Ammon's horn (tissue), 1 donor: ENCODE measurements at places on chromosomes 12 and 14.
A peak's percentile ranks its signal among the peaks of the same experiment; 100 is the strongest.

GRCh38 chr12:98074286-98074685, 441.1 kb upstream of the TMPO start:
- no peak for DNase-seq

DNA sequence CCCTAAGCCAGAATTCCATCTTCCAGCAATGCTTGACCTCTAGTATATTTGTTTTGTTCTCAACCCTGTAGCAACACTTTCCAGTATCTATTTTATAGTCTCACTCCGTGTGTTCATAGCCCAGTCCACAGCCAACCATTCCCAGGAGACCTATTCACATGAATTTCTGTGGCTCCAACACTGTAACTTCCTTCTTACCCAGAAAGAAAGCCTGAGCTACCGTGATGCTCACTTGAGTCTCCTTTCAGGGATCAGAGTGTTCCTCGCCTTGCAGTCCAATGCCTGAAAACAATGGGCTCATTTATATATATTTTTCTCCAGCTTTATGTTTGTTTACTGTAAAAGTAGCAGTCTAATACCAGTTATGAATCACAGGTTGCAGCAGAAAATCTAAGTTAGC, 645.0 kb upstream of the NOVA1 start:
- no peak for DNase-seq

- DNase-seq: no peak
Observed at GRCh38 chr12:28460420-28461130, 270.3 kb downstream of the CCDC91 start.

GRCh38 chr12:31353750-31354708, 28.1 kb upstream of the SINHCAF start:
- peak; percentile 64 for DNase-seq

- DNase-seq: no peak
Observed at GRCh38 chr12:112536367-112536730, 117.6 kb downstream of the PTPN11 start.

DNA sequence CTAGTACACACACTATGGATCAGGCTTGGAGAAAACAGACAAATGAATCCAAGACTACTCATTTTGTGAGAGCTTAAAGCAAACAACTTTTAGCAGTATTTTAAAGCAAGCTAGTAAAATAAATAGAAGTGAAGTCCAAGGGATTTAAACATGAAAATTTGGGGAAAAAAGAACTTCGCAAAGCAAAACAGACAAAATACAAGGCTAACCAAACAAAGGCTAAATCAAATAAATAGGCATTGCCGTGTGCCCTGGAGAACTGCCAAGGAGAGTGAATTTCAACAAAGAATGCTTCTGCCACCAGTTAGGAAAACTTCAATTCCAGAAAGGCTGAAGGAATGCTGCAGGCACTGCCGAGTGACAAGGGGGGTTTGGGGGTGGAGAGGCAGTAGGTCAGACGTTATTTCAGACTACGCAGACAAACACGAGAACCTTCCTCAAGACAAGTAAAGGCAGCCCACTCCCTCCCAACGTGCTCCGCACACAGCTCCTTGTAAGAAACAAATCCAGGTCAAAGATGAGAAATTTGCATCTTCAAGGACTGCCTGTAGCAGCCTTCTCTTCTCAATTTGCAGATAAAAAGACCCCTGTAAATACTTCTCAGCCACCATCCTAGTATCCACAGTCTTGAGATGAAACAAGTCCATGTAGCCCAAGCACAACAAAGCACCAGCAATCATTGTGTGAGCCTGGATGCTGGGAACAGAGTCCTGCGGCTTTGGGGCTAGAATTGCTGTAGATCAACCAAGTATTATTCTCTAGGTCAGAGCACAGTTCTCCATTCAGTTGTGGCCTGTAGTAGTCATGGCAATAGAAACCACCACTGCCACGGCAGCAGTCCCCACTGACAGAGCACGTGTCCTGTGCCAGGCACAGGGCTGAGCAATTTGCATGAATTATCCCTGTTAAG, 43.3 kb downstream of the EFCAB11 start:
- DNase-seq: peak; percentile 87

GRCh38 chr12:111656016-111656415, 29.7 kb downstream of the BRAP start:
- no peak for DNase-seq

DNA sequence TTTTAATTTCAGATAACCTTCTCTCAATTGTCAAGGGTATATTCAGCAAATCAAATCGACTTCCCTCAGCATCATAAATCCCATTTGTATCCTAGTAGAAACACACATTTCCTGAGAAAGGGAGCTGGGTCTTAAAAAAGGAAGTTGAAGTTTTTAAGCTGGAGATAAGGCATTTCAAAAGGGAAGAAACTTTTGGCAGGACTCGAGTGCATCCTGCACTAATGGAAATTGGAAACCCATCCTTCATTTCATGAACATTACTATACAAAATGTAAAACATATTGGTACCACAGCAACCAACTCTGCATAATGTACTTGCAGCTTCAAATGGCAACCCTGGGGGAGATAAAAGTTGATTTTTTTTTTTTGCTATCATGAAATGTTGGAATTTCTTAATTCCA, 23.7 kb upstream of the TMCC3 start:
- DNase-seq: no peak

DNA sequence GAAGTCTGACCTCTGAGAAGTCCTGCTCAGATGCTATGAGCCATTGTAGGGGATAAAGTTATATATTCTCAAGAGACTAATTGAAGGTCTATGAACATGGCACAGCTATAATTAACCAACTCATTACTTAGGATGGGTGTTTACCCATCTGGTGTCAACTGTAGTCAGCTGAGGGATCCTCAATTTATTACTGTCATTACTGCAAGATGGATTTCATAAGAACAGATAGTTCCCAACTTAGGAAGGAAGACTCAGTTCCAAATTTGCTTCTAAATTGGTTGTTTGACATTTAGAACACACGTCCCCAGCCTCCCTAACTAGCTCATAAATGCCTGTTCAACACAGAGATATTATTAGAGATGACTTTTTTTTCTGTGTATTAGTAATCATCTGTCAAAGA, 81.4 kb downstream of the FRMD6 start:
- no peak for DNase-seq

- no peak for DNase-seq
Observed at GRCh38 chr12:113007166-113007565, 28.8 kb downstream of the OAS2 start.

DNA sequence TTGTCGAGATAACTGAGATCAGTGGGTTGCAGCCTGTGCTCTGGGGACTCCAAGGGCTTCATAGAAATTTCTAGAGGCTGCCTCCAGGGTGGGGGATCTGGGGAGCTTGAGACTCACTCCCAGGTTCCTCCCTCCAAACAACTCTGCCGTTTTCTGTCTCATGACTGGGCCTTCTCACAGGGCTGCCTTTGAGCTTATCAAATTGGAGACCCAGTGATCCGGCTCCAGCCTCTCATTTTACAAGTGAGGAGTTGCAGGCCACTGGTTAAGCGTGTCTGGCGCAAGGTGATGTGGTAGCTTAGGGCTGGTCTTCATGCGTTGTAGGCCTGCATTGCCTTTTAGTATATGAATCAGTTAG, 85.8 kb downstream of the SLC25A47 start:
- DNase-seq: no peak

- no peak for DNase-seq
Observed at GRCh38 chr14:67186789-67187584, 2.3 kb upstream of the GARIN2 start.

GRCh38 chr12:52020539-52021336, 14.0 kb downstream of the TAMALIN start:
- DNase-seq: peak; percentile 67

DNA sequence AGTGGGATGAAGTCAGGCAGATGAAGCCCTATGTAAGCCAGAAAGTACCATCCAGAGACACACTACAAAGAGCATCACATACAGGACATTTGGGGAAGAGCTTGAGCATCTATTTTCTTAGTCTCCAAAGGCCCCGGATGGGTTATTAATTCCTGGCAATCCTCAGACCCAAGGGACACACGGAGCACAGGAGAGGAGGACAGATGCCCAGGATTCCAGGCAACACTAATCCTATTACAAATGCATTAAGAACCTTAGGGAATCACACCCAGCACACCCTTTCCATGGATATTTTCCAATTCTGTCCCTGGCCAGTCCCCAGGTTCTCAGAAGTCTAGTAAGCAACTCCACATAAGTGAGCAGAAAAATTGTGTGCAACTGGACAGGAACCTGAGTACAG, 65.9 kb downstream of the CMKLR1 start:
- DNase-seq: no peak

GRCh38 chr12:103530307-103531066, 34.7 kb upstream of the C12orf42 start:
- DNase-seq: no peak

DNA sequence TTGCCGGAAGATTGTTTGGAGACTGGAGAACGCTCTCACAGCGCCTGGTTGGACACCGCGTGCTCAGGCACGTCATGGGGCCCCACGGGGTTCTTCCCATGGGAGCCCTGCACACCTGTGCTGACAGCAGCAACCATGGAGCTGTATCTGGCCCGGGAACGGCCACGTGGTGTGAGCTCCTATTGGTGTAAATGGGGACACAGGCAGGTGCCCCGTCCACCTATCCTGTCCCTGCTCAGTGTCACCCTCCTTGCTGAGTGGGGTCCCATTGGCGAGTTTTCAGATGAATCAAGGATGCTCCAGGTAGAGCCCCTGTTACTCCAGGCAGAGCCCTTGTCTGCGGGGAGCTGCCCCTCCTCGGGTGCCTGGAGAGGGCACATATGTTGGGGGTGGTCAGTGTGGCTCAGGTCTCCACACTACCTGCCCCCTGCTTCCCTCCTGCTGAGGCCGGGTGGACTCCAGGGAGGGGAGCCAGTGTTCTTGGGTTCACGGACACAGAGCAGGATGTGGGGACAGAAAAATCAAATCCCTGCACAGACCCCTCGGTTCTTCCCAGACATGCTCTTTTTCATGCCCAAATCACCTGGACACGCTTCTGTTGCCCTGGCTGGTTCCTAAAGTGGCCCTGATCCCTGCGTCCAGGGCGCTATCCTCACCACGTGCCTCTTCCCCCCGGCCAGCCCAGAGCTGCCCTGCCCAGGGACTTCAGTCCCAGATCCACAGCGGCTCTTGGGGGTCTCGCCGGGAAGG, 250.1 kb downstream of the ADGRD1 start:
- no peak for DNase-seq

DNA sequence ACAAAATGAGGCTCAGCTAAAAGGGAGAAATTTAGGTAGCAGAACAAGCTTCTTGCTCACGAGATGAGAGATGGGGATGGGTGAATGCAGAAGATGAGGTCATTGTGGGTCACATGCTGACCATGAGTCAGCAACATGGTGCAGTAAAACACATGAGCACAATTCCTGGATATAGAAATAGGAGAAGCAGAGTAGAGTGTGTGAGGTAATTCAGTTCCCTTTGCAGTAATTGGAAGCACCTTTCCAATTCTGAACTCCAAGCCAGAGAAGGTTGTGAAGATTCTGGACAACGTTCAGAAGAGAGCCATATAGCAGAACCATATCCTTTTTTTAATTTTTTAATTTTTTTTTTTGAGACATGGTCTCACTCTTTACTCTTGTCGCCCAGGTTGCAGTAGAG, 62.0 kb upstream of the LMNTD1 start:
- no peak for DNase-seq

DNA sequence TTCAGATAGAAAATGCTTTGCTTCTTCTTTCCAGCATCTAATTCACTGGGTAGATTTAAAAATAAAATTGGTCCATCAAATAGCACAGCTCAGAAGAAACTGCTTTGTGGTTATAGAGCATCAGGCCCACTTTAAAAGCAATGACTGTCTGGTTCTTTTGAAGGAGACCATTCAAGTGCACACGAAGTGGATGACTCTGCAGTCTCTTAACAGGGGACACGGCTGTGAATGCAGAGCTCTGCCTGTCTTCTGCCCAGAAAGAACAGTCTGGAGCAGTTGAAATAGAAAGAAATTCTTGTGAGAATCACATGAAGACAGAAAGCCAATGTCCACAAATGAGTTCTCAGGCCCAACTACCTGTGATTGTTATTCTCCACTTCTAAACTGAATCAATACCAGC, 138.7 kb upstream of the PLEKHA5 start:
- DNase-seq: peak; percentile 15

GRCh38 chr12:38328306-38328895, 11.8 kb downstream of the ALG10B start:
- DNase-seq: peak; percentile 38

GRCh38 chr12:57165741-57166140, 18.3 kb upstream of the LRP1-AS start:
- DNase-seq: no peak

DNA sequence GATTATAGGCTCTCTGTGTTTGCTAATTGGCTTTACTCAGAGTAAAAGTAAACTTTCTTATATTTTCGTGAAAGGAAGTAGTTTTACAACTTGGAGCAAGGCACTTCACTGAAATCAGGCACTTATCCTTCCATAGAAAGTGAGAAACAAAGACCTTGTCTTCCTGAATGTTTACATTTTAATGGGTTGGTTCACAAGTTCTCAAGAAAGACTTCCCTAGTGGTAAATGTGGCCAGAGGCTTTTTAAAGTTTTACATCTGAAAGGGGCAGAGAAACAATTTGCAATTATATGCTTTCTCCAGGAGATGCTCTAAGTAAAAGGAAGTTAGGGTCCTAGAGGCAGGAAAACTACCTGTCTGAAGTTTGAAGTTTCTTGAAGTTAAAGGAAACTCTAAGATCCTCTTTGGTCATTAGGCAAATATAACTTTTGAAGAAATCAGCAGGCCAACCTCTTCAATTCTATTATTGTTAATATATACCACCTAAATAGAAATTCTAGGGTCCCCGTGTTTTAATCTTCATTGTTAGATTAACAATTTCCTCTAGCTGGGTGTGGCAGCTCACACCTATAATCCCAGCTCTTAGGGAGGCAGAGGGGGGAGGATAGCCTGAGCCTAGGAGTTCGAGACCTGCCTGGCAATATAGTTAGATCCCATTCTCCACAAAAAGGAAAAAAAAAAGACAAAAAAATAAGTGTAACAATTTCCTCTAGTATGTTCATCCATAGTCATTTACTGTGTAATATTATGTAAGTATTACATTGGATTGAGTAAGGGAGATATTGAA, 644.9 kb upstream of the FOXG1 start:
- DNase-seq: no peak

DNA sequence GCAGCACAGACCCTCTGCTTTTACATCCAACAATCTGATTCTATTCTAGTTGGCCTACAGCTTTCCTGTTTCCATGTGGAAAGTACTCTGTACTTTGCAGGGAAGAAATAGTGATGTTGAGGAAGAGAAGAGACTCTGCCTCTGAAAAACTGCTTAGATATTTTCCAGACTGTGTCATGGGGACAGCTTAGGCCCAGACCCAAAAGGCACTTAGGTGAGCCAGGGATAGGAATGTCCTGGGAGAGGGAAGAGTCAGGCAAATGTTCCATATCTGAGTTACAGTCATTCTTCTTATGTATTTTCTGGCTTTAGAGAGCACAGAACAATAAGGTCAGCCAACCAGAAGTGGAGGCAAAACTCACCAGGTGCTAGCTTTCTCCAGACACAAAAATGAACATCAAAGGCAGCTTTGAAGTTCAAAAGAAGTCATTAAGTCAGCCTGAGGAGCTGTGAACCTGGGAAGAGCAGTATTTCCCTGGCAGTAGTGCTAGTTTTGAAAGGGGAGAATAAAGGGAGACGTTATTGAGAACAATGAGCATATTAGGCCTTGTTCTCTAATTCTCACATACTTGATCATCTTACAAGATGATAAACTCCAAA, 199.7 kb upstream of the LMNTD1 start:
- no peak for DNase-seq
